NK-92 treated with Interleukin-12 subunit alpha and Interleukin-12 subunit beta, amount 100 ng/mL, for 24 hours (cell line): ENCODE measurements at places on chromosomes 1 and 21.

GRCh38 chr1:235703506-235703905 is 53.9 kb upstream of the GNG4 start:
- no peak for DNase-seq

GRCh38 chr21:25721987-25722386 is 12.7 kb downstream of the ATP5PF start:
- no peak for DNase-seq

DNA sequence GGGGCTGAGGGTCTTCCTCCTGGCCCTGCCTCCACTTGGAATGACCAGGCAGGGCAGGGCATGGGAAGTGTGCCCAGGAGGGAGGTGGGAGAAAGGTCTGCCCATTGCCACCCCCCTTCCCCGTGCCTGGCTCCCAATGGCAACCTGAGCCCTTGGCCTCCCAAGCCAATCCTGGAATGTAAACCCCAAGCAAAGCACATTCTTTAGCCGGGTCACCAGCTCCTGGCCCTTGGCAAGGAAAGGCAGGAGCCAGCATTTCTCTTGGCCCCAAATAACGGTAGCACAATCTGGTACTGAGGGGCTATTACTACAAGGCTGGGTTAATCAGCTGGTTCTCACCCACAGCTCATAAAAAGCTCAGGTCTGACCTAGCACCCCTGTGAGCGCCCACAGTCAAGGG is 6.9 kb upstream of the NUAK2 start:
- no peak for DNase-seq

GRCh38 chr1:14866911-14867612 is 268.6 kb downstream of the KAZN start:
- no peak for DNase-seq

DNA sequence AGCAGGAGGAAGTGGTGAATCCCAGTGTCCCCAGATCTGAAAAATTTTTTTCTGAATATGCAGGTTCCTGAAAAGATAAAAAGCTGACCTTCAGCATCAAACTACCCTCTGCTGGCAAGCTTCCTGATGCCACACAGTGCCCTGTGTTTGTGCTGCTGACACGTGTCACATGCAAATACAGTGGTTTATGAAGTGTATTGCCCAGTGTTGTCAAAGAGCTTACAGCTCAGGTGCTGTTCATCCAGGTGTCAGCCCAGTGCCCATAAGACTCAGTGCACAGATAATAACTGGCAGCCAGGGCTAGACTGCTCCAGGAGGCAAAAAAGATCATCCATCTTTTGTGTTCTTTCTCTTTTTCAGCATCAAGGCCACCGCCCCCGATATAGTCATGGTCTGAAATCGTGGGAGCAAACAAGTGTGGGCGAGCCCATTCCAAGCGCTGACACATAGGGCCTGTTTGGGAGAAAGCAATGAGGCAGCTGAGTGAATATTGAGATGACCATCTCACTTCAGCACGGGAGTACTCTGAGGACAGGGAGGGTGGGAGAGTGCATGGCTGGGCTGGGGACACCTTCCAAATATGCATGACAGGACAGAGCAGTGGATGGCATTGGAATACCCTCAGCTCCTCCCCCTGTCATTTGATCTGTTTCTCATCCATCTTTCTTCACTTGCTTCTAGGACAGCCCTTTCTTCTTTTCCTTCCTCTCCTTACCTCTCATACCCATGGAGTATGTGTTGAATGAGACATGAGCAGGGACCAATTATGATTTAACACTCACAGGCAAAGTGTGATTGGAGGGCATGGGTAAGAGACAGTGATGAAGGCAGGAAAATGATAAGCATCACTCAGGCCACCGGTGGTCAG is 6.4 kb upstream of the KCNK1 start:
- no peak for DNase-seq

DNA sequence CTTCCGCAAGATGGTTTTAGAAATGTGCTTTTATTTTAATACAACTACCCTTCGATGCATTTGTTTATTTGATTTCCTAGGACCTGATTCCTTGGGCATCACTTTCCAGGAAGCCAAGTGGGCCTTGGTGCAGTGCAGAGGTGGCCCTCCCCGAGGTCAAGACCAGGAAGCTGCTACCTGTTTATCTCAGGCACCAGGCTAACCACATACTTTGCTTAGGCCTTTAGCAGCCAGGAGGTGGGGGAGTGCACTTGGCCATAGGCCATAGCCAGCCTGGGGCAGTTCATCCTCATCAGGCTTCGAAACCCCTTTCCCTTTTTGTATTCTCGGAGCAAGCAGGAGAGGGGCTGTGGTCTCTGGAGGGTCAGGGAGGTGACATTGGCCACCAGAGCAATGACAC is 45.4 kb downstream of the SMYD2 start:
- no peak for DNase-seq

- no peak for DNase-seq
Measured at GRCh38 chr1:45410850-45411509, 70.7 kb upstream of the MUTYH start.

GRCh38 chr1:203354246-203354645 is 3.3 kb upstream of the FMOD start:
- DNase-seq = no peak

DNA sequence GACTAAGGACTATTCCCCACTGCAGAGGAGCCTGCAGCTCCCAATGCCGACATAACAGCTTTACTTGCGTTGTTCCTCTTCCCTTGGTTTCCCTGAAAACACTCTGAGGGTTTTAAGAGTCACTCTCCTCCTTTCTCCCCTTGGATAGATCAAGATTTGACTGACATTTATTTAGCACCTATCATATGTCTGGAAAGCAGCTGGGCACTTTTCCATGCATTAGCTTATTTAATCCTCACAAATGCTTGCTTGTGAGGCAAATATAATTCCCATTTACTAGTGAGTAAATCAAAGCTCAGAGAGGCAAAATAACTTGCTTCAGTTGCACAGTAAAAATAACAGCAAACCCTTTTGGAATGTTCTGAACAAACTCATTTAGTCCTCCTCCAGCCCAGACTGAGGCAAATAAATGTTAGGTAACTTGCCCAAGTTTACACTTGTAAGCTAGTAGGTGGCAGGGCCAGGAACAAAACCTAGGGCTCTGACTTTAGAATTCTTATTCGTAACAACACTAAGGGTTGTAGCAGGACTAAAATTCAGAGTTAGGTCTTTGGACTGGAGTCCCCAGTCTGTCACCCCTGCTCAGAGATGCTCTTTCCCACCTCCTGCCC is 81.4 kb downstream of the KCND3 start:
- DNase-seq = no peak

DNA sequence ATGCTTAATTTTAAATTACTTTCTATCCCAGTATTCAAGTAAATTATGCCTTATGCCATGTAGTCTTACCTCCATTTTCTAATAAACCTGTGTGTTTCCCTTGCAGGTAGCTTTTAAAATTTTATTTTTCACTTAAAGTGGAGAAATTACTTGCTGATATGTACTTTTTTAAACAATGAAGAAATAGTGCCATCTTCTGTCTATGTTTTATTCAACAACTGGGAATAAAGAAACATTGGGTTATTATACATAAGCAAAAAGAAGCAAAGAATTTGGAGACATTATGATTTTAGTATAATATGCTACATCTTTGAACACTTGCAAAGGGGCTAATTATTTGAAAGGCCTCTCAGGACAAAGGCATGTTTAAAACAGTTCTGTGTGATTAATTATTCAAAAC is 1912.9 kb downstream of the MRPL39 start:
- DNase-seq = no peak

DNA sequence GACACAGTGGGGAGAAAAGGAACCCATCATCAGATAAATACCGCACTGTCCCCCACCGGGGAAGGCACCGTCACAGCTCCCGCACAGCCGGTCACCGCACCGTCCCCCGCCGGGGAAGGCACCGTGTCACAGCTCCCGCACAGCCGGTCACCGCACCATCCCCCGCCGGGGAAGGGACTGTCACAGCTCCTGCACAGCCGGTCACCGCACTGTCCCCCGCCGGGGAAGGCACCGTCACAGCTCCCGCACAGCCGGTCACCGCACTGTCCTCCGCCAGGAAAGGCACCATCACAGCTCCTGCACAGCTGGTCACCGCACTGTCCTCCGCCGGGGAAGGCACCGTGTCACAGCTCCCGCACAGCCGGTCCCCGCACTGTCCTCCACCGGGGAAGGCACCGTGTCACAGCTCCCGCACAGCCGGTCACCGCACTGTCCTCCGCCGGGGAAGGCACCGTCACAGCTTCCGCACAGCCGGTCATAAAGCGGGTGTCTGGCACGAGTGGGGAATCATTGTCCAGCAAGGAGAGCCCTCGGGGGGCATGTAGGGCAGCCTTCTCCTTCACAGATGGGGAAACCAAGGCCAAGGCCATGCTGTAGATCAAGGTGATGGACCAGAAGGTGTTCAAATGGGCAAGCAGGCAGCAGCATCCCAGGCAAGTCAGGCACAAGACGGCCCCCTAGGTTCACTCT is 280.1 kb downstream of the NPHP4 start:
- no peak for DNase-seq

DNA sequence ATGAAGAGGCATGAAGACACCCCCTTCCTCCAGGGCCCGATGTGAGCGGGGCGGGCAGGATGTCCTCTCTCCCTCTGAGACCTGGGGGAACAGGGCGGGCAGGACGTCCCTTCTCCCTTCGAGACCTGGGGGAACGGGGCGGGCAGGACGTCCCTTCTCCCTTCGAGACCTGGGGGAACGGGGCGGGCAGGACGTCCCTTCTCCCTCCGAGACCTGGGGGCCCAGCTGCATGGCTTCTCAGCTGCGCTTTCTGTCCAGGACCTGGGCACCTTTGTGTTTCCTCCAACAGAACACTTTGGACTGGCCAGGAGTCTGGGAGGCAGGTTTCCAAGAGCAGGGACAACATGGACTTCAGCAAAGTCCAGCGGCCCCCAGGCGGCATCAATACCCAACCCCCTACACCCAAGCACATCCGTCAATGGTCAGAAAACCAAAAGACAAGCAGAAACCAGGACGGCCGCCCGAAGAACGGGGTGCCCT is 30.8 kb upstream of the ADARB1 start:
- no peak for DNase-seq

GRCh38 chr1:221099747-221100595 is 220.7 kb downstream of the HLX start:
- DNase-seq = peak; percentile 51

DNA sequence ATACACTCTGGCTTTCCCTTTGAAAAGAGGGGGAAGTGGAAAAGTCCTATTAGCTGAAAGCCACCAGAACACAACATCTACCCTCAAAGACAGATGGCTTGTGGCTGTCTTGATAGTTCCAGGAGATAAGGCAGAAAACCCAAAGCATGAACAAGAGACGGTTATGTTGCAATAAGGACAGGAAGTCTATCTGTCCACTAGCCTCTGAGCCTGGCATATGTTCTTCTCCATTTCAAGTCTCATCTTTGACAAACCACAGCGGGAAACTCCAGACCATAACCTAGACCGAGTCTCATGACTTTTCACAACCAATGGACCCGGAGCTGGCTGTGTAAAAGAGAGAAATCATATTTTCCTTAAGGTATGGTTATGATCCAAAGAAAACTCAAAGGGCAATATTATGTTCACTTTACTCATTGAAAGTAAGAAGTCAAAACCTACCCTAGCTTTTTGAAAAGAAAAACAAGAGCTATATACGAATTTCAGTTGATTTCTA is 33.8 kb downstream of the DUSP10 start:
- DNase-seq = peak; percentile 59

DNA sequence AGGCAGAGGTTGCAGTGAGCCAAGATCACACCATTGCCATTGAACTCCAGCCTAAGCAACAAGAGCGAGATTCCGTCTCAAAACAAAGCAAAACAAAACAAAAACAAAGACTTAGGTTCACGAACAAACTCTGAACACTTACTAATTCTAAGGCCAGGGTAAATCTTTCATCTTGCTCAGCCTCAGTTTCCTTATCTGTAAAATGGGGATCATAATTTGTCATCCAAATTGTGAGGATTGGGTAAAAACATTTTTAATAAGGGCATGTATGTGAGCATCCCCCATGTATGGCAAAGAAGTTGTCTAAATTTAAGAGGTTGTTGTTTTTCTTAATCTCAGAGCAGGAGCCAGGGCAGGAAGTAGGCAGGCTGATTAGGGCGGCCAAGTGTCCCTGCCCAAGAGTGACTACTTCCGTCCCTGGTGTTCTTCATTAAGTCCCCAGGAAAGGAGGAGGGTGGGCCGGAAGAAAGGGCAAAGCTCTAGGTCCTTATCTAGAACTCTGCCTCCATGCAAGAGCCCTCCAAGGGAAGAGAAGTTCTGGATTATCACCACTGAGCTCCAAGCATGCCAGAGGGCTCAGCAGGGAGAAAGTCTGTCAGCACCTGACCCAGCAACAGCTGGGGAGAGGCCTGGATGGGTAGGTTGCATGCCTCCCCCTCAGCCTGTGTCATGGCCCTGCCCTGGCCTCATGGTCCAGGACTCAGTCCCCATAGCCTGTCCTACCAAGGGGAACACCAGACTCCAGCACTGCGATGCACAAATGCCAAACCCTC is 49.9 kb upstream of the CLIC4 start:
- DNase-seq = no peak

DNA sequence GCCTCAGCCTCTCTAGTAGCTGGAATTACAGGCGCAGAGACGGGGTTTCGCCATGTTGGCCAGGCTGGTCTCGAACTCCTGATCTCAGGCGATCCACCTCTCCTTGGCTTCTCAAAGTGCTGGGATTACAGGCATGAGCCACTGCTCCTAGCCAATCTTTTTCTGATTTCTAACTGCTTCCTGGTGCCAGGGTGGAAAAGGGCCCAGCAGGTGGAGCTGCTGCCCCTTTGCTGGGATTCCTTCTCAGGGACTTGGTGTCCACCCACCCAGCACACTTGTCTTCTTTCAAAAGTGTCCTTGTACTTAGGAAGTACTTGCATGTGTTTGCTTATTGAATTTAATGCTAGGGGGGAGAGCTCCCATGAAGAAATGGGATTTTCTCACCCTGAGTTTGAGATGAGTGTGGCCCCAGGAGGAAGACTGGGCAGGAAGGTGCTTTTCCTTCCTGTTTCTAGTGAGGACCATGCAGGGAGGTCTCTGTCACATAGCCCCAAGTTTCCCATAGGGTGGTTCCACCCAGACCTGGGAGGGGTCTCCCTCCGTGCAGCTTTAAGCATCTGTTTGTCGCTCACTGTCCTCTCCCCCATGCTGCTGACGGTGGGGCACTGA is 14.2 kb downstream of the UTP11 start:
- DNase-seq = peak; percentile 29

DNA sequence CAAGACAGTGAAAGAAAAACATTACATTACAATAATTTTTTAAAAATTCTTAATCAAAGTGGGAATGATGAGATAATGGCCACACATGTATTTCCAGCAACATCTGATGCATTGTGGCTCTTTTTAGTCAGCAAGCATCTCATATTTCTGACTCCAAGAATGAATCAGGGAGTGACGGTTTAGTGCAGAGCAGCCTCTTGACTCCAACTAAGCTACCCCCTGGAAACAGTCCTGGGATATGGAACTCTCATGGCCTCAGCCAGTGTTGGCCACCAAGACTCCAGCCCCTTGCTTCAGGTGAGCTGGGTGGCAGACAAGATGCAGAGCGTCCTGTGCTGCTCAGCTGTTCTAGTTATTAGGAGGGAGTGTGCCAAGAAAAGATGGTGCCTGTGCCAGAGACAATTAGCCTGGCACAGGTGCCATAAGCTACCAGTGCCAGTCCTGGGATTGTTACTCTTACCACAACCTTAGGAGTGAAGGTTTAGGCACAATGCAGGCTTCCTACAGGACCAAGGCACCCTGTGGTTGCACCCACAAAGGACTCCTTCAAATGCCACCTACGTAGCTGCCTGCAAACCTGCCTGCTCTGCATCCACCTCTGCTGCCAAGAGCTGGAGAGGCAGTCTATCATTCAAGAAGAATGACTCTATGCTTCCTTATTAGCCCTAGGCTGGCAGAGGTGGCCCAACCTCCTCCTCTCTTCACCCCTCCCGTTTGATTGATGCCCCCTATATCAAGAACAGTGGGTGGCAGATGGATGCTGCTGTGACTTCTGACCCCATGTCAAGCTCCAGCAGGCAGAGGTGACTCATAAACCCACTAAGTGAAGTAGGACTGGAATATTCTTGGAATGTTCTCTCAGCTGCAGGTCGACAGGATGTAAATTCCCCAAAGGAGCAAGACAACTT is 6.0 kb upstream of the SEC16B start:
- DNase-seq = no peak
